Stimulated activated naive CD8-positive, alpha-beta T cell treated with anti-CD3 and anti-CD28 coated beads, Interleukin-15, amount 100 ng/mL, for 72 hours (primary cell): ENCODE measurements at places on chromosomes 11 and 22.

GRCh38 chr11:102680945-102681344, 24.6 kb downstream of the MMP27 start:
- DNase-seq: no peak

- no peak for DNase-seq
Observed at GRCh38 chr11:64144587-64145472, 21.1 kb downstream of the MACROD1 start.

- DNase-seq: no peak
Observed at GRCh38 chr11:116336540-116336939, 436.2 kb downstream of the BUD13 start.

DNA sequence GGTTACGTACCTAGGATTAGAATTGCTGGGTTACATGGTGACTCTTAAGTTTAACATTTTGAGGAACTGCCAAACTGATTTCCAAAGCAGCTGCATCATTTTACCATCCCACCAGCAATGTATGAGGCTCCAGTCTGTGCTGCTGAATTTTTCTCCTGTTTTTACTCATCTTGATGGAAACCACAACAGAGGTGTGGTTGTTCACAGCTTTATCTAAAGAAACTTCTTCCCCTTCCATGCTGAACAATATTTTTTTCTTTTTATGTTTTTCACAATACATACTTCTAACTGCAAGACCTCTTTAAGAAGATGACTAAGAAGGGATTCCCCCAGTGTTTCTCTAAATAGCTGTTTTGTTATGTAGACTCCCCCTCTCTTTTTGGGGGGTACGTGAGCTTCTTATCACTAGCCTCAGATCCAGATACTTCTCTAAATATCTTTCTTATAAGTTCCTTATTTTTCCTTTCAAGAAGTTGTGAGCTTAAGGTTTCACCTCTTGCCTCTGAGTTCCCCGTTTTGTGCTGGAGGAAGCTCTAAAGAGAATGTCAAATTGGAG, 24.0 kb downstream of the TCP11L1 start:
- DNase-seq: no peak

- no peak for DNase-seq
Observed at GRCh38 chr11:127464325-127464724, 463.8 kb upstream of the KIRREL3 start.

- DNase-seq: no peak
Observed at GRCh38 chr22:25402501-25403283, 161.8 kb upstream of the GRK3 start.

- DNase-seq: no peak
Observed at GRCh38 chr22:41222846-41223507, 17.8 kb downstream of the CHADL start.

DNA sequence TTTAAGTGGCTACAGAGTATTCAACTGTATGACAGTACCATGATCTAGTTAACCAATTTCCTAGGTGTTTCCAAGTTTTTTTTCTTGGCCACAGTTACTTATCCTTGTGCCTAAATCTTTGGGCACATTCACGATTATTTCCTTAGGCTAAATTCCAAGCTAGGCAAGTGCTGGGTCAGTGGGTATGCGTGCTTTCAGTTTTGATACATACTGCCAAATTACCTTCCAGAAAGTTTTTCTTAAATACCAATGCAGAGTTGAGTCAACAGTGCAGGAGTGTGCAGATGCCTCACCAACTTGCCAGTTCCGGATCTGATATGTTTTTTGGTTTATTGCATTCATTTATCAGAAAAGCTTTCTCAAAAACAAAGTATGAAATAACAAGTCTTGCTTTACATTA, 67.9 kb upstream of the OR4B1 start:
- no peak for DNase-seq

DNA sequence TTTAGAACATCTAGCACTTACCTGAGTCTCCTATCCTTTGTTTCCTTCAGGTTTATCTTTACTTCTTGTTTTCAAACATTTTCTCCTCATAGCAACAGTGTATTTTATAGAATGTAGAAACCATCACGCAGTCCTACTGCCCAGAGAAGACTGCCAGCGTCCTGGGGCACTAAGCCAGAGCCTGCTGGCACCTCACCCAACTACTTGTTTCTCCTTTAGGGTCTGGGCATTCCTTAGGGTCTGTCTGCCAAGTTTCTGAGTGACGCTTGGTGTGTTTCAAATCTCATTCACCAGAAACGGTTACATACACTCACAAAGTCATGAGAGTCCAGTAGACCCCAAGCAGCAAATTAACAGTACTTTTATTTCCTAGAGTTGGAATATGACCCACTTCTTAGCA, 49.6 kb upstream of the SLC25A1 start:
- DNase-seq: no peak

GRCh38 chr22:26174280-26174679, 5.0 kb downstream of the SEZ6L start:
- DNase-seq: no peak

GRCh38 chr11:87097582-87097981, 59.8 kb downstream of the TMEM135 start:
- peak; percentile 15 for DNase-seq

- DNase-seq: no peak
Observed at GRCh38 chr11:119218141-119218878, 12.2 kb downstream of the CBL start.

GRCh38 chr11:58318532-58318931, 40.3 kb downstream of the OR5B17 start:
- no peak for DNase-seq

DNA sequence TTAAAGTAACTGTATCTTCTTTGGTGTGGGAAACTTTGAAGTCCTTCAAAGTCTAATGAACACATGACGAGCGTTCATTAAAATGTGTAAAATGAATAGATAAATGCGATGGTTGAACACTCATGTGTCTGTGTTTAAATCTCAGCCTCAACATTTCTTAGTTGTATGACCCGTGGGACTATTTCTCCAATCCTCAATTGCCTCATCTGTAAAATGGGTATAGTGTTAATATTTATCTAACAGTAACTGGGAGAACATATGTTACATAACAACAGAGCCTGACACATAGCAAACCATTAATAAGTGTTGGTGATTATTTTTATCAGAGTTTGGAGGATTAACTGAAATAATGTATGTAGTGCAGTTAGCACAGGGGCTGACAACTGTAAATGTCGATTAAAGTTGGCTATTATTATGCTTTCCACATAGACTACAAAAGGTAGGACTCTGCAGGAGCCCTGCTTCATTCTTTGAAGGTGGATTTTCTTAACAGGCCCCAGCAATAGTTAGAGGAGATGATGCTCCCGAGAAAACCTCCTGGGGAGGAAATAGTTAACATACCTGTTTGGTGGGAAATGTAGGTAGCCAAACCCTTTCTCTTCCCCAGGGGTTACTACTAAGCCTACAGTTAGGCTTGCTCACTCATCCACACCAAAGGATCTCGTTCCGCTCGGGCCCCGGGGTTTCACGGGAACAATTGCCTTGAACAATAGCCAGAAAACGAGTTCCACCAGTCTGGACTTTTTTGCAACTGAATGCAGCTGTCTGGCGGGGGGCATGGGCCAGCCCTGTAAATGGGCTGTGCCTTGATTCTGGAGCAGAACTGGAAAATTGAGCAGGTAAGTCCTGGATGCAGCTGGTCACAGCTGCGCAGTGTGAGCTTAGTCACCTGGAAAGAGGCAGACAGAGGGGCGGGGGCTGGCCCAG, 133.4 kb downstream of the DBX1 start:
- no peak for DNase-seq

DNA sequence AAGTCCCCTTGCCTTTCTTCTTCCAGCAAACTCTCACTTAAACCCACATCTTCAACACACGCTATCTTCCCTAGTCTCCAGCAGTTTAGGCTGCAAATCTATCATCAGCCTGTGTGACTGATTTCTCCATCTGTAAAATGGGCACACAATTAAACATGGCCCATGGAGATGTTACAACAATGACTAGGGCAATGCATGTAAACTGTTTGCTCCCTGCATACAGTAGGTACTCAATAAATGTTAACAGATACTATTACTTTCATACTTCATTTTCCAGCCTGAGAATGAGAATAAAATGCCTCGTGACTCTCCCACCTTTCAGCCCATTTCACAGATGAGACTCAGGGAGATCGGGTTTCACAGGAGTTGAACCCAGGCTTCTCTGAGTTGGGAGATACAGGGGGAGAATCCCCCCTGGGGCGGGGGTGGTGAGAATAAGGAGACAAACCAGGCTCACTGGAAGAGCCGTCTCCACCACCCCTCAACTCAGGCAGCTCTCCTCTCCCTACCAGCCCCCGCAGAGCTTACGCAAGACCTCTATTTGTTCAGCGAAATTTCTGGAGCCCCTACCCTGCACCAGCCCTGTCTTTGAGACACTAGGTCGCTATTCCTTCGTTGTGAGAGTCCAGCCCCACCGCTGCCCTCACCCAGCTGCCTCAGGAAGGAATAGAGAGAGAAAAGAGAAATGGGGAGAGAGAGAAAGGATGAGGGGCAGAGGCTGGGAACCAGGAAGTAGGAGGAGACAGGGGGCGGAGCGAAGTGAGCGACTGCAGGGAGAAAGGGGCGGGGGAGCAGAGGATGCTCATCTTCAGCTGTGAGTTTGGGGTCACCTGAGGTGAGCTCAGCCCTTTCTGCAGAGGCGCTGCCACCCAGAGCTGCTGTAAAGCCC, 42.1 kb upstream of the KLHL35 start:
- DNase-seq: no peak

GRCh38 chr11:110125632-110126031, 32.4 kb downstream of the ZC3H12C start:
- DNase-seq: no peak
